ENCODE measurements at places on chromosomes 13 and 19.

DNA sequence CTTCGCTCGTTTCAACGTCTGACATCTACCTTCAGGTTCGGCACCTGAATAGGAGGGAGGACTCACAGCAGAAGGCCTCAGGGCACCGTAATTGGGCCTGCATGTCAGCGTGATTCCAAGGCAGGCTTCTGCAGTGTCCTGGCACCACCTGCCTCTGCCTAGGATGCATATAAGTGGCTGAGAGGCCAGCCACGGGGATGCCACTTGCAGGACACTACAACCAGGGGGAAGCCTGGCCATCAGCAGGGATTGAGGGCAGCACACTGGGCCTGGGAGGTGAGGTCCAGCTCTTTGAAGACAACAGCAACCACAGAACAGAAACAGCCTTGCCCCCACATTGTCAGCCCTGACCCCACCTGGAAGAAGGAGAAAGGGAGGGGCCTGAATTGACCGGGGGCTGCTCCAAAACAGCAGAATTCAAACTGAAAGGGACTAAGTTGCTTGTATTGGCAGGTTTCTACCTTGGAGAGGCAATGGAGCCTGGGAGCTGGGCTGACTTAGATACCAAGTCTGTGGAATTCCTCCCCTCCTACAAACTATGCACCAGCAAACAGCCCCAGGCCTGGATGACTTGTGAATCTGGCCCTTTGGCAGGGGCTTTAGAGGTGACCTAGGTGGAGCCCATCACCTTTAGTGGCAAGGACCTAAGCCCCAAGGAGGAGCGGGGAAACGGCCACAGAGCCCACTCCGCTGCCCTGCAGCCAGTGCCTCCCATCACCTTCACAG is 34.1 kb upstream of the POMP start:
- DNase-seq: no peak

DNA sequence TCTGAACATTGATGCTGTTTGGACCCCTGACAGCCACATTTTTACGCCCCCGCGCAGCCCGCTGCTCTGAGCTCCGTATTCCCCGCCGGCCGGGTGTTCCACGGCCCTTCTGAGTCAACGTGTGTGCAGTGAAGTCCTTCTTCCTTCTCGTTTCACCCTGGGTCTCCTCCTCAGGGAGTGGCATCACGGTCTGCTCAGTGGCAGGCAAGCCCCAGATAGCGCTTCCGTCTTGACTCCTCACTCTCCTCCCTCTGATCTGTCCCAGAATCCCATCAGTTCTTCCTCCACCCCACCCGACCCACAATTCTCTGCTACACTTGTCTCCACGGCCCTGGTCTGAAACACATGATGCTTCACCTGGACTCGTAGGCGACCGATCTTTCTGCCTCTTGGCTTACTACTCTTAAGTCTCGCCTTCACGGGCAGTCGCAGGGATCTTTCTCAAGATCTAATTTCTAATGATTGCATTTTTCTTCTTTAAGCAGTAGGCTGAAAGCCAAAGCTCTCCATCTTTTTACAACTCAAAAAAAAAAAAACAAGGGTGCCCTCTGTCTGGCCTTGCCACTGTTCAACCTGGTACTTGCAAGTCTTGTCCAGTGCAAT is 33.9 kb downstream of the CCNE1 start:
- no peak for DNase-seq

DNA sequence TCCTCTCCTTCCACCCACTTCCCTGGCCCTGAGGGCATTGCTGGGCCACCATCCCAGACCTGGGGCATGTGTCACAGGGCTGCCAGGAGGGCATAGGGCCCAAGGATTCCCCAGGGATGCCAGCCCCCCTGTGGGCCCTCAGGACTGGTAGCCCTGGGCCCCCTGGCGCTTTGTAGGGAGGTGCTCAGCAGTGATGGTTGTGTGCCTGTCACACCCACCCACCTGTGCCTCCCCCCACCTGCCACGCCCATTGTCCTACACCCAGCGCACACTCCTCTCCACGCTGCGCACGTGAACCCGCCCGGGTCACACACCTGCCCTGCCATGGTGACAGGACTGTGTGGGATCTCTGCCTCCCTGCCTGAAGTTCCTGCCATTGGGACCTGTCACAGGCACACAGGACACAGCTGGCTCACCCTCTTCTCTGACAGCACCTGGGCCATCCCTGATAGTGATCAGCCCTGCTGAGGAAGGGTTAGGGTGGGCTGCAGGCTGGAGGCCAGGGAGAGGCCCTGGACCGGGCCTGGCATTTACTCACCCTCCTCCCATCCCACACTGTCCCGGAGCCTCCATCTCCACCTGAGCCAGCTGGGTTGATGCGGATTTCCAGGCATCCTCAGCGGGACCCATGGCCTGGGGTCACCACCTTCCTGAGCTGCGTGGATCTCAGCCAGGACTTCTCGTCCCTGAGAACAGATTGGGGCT is 23.9 kb downstream of the WTIP start:
- DNase-seq: no peak

GRCh38 chr13:30785191-30785850 is 50.0 kb downstream of the ALOX5AP start:
- no peak for DNase-seq

DNA sequence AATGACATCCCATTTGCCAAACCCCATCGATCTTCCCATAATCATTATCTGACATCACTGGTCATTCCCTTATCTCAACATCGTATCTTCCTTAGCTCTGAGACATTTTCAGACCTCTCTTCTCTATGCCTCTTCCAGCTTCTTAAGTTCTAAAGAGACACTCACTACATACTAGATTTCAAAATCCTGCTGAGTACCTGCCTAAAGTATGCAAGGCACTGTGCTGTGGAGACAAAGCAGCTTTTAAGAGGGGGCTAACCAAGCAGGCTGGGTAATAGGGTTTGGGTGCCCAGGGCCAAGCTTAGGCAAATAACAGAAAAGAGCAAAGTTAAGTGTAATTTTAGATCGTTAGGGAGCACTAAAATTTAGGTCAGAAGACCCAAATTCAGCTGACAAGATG is 3.4 kb upstream of the POMP start:
- no peak for DNase-seq

GRCh38 chr13:31587698-31588266 is 151.5 kb upstream of the RXFP2 start:
- no peak for DNase-seq

GRCh38 chr13:103812558-103812957 is 746.3 kb upstream of the SLC10A2 start:
- DNase-seq: no peak

DNA sequence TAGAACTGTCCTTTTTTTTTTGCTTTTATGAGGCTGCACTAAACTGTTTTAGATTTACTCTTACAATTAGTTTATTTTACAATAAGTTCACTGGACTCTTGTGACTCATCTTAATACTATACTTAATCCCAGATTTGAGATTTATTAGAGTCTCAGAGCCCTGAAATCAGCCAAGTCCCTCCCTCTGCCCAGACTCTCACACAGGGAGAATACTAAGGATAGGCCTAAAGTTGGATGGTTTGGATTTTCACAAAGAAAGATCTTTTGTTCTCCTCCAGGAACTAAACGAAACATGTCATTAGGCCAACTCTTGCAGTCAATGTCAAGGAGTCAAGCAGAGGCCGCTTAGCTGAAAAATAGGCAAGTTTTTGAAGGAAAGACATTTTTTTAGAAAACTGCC is 42.7 kb upstream of the MIR17HG start:
- no peak for DNase-seq

- DNase-seq: no peak
Measured at GRCh38 chr19:7159105-7159933, 89.8 kb downstream of the ZNF557 start.

GRCh38 chr13:73991384-73991783 is 142.8 kb downstream of the KLF12 start:
- no peak for DNase-seq

- DNase-seq: peak; percentile 94
Measured at GRCh38 chr19:32674931-32675719, at the start of gene ANKRD27. TSS of gene ANKRD27 (minus strand) at chr19:32675180. CDS start at chr19:32659015, 16,165 bp downstream.

DNA sequence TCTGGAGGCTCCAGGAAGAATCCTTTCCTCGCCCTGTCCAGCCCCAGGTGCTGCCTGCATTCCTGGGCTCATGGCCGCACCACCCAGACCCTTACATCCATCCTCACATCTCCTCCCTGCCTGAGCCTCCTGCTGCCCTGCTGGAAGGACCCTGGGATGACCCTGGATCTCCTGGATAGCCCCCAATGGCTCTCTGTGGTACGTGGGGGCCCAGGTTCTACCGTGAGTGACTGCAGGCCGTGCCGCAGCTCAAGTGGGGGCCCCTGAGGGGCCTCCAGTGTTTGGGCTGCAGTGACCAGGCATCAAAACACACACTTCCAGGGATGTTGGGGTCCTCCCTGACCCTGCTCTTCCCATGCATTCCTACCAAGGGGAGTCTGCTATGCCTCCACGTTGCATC is 8.3 kb upstream of the MCF2L start:
- no peak for DNase-seq

GRCh38 chr13:109568339-109568818 is 218.0 kb downstream of the IRS2 start:
- DNase-seq: no peak

- DNase-seq: no peak
Measured at GRCh38 chr13:75795274-75795673, 159.1 kb downstream of the LMO7 start.

GRCh38 chr13:59408738-59409137 is 755.0 kb downstream of the DIAPH3 start:
- no peak for DNase-seq

DNA sequence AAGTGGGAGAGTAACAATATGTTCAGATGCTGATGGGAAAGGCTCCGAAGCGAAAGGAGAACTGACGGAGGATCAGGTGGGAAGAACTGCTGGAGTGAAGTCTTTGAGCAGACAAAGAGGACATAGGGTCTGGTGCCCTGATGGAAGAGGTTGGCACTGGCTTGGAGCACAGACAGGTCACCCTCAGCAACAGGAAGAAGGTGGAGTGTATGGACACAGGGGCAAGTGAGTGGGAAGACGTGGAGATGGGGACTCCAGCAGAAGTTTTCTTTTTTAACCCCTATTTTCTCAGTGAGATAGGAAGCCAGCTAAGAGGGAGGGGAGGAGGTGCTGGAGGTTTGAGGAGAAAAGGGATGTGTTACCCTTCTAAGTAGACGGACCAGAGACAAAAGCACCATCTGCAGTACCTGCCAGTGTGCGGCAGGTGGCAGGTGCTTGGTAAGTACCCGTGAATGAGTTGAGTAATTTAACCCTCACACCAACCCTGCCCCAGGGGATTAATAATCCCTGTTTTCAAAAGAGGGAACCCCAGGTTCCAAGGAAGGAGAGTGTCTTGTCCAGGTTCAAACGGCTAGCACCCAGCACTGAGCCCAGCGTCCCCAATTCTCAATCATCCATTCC is 11.2 kb downstream of the HAS1 start:
- DNase-seq: no peak

DNA sequence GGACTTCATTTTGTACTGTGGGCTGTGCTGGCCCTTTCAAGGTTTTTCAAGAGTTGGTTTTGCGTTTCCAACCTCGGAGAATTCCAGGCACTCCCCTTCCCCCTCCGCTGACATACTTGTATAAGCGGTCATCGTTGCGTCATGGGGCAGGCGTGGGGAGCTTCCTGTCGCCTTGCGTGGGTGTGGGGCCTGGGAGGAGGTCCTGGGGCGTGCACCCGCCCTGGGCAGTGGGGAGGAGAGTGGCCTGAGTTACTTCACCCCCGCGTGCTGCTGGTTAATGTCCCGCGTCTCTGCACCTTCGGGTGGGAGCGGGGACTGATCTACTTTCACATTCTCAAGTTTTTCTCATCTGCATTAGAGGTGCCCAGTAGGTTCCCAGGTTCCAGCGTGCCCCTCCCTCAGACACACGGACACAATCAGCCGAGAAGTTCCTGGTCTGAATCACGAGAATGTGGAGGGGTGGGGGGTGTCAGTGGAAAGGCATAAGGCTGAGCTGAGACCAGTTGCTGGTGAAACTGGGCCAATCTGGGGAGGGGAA is 4.1 kb downstream of the IER2 start:
- peak; percentile 78 for DNase-seq

DNA sequence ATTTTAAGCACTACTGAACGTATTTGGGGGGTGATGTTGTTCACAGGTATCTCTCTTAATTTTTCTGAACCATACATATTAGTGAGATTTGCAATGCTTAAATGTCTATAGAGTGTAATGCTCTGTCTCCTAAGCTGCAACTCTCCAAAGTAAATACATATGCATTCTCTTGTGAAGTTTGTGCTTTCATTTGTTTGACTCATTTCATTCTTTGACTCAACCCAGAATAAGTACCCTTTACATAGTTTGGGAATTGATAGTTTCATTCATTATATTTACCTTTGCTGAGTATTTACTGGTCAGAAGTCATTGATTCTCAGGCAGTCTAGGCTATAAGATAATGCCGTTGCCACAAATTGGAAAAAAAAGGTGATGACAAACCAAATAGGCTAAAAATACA is 406.9 kb downstream of the FGF9 start:
- no peak for DNase-seq

GRCh38 chr19:3838661-3839060 is 30.2 kb downstream of the ZFR2 start:
- no peak for DNase-seq

DNA sequence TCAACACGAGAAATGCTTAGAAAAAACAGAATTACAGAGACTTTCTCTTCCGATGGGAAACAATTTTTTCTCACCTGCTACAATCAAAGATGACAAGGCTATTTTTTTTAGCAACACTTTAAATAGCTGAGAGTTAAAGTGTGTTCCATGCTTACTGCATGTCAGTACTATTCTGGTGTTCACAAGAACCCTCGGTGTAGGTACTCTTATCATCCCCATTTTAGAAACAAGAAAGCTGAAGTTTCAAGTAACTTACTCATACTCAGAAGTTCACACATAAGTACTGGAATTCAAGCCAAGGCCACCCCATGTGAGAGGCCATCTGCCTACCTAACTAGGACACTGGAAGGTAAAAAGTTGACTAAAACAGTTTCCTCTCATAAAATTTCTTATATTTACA is 9.0 kb upstream of the TNFRSF19 start:
- no peak for DNase-seq

DNA sequence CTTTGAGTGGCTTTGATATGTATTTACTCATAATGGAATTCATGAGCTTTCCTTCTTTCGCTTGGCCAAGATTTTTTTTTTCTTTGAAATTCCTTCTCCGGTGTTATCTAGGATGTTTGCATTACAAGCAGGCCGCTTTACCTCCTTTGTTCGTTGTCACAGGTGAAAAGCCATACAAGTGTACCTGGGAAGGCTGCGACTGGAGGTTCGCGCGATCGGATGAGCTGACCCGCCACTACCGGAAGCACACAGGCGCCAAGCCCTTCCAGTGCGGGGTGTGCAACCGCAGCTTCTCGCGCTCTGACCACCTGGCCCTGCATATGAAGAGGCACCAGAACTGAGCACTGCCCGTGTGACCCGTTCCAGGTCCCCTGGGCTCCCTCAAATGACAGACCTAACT is 16.7 kb downstream of the KLF5 start:
- DNase-seq: no peak

GRCh38 chr19:52542984-52543664 is 15.7 kb downstream of the ZNF808 start:
- DNase-seq: peak; percentile 1

Measured in NK-92 treated with Interleukin-12 subunit alpha and Interleukin-12 subunit beta, amount 100 ng/mL, for 24 hours (cell line).